ENCODE measurements at places on chromosomes 3 and 15.

DNA sequence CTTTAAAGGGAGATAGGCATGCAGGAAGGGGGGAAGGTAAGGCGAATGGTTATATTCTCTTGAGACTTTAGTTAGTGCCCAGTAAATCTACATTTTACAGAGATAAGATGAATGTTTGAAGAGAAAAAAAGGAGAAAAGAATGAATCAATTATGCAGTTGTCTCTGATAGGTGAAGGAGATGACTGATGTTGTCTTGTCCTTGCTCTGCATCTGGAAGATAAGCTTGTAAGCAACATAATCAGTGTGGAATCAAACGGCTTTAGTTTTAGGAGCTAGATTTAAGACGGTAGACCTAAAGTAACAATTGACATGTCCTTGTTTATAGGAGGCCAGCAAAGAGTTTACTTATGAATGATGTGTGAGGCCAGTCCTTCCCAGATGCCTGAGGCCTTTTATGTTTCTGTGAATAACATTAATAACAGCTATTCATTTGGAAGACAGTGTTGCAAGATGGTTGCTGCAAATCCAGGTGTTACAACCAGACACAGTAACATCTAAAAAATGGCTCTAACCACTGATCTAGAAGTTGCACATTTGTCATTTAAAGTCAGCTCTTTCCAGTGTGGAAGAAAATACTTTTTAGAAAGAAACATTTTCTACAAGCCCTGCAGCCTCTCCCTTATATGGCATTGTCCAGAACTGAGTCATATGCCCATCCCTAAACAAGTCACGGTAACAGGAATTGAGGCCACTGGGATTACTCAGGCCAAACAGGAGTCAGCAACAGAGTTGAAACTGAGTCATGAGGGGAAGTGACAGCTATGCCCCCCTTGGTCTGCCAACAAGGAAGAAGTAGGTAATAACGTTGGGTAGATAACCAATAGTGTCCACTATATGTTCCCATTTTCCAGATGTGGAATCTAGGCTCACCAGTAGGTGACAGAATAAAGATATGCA lies 77.5 kb upstream of the FBN1 start:
- no peak for DNase-seq

DNA sequence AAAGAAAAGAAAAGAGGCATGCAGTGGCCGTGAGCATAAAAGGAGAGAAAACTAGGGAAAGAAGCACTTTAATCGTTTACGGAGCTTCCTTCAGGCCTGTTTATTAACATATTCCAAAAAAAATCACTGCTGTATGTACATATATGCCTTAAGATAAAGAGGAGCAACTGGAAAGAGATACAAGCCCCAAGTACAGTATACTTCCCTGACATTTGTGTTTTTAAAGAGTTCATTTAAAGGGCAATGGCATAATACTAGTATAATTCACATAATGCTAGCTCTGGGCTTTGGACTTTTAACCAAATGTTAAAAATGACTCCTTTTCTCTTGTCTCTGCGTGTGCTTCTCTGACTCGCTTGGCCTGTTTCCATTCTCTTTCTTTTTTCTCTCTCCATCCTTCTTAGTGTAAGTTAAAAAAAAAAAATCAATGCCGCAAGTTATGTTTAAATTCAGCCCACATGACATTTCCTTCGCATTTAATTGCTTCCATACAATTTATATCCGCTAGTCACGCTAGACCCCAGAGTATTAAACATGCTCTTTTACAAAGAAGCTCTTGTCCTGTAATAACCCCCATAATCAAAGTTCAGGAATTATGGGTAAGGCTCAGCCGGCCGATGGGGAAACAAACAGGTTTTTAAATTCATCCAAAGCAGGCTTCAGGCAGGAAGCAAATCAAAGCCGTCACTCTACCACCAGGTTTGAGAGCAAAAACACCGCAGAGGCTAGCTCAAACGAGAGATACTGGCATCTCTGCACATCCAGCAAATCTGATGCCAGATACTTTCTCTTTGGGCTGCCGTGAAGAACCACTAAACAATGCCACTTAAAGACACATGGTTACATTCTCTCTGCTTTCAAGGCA lies 19.4 kb downstream of the WWTR1 start:
- DNase-seq: no peak

DNA sequence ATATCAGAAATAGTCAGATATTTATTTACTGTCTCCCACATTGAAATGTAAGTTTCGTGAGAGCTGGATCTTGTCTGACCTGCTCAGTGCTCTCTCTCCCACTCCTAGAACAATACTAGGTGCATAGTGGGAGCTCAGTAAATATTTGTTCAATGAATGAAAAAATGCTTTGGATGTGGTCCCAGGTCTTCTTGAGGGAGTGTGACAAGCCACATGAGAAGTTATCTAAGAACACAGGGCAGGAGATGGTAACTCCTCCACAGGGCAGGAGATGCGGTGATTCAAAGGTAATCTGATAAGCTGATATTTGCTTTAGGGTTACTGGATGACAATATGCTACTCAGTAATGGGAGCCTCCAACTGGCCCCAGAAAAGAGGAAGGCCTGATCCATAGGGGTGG lies 25.8 kb upstream of the PLA2G4E start:
- DNase-seq: no peak

- peak; percentile 53 for DNase-seq
These were observed 144.6 kb upstream of the MEF2A start for GRCh38 chr15:99421172-99421656.

- no peak for DNase-seq
These were observed 16.5 kb downstream of the SEMA7A start for GRCh38 chr15:74417225-74417624.

DNA sequence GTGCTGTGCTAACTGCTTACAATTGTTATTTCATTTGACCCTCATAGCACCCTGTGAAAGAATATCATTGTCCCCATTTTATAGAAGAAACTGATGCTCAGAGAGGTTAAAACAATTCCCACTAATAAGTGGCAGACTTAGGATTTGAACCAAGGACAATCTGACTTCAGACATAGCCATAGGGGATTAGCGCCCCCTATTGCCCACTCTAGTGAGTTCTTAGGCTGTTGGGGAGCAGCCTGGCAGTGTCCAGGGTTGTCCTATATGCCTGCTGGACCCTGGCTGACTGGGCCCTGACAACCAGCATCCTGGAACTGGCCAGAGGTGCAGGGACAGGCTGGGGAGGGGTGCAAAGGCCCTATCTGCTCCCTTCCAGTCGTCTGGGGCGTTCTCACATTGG lies 15.4 kb downstream of the DPH3 start:
- DNase-seq: no peak

DNA sequence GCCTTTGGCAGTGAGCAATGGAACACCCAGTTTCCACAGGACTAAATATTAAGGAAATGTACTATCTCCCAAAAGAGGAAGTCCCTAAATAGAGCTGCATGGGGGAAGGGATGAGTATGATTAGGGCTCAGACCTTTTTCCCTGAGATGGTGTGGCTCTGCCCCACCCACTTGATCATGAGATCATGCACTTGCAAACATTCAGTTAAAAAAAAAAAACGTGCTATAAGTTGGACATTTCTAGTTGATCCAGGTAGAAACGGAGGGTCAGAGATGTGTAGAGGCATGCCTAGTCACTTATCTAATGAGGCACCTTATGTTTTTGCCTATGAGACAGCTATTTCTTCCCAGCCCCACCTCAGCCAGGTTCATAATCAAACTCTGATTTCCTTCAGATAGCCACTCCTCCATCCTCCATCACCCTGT lies 24.5 kb upstream of the SSR3 start:
- DNase-seq: no peak

- no peak for DNase-seq
These were observed 392.4 kb upstream of the PROK2 start for GRCh38 chr3:72177075-72178050.

DNA sequence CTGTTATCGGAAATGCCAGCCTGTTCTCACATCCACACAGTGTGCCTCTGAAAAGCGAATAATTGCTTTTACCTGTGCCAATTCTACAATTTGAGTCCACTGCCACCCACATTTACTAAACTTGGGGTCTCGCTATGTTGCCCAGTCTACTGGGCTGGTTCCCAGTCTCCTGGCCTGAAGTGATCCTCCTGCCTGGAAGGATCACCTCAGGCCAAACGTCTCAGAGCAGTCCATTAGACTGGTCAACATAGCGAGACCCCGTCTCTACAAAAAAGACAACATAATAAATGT lies 827 bp upstream of the INO80 start:
- DNase-seq: peak; percentile 22

DNA sequence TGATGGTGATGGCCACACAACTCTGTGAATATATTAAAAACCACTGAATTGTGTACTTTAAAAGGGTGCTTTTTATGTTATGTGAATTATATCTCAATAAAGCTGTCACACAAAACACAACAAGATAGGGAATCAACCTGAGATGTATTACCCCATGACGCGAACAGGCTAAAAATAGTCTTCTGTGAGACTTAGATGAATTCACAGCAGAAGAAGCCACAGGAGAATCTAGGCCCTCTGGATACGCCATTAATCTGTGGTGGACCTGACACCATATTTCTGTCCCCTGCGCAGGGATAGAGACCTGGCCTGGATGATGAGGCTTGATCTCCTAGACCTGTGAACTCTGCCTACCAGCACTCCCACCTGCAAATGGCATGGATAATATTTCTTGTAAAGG lies 146.0 kb upstream of the HACD2 start:
- DNase-seq: no peak

GRCh38 chr15:78308422-78309032 lies 9.1 kb upstream of the SKIC8 start:
- peak; percentile 51 for DNase-seq

DNA sequence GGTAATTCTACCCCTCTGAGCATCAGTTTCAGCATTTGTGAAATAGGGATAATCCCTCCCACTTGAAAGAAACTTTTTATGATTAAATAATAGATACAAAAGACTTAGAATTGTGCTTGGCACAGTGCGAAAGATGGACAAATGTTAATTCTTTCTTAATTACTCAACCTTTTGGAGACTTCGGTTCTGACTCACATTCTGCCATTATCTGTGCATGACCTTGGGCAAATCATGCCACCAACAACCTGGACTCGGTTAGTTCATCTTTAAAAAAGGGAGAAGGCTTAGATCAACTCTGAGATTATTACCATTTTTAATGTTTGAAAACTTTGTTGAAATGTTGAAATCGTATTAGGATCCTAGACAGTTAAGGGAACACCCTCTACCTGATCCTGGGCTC lies 40.6 kb upstream of the POLR2M start:
- no peak for DNase-seq

DNA sequence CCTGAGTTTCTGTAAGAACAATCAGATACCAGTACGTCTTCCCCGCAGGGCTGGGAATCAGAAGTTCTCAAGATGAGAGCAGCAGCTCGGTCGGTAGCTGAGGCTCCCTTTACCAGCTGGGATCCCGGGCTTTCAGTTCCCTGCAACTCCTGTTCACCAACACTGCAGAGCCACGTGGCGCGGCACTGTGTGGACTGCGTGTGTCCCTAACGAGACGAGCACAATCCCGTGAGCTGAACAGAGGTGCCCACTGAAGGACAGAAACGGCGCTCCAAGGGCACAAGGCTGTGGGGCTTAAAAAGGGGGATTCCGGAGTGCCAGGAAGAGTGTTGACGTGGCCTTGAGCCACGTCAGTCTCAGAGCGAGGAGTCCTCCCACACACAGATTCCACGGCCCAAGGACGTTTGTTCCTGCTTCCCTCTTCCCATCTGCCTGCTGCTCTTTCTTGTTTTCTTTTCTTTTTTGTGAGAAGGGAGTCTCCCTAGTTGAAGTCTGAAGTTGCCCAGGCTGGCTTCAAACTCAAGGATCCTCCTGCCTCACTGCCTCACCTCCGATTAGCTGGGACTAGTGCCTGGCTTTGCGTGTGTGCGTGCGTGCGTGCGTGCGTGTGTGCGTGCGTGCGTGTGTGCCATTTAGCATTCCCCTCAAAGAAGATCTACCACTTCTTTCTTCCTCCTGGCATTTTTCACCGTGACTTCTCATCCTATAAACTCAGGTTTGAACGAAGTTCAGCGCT lies 37.1 kb upstream of the RPL35A start:
- no peak for DNase-seq

GRCh38 chr15:83275412-83275811 lies 9.1 kb downstream of the BNC1 start:
- DNase-seq: no peak

GRCh38 chr3:21054064-21054463 lies 696.9 kb downstream of the ZNF385D start:
- DNase-seq: no peak

DNA sequence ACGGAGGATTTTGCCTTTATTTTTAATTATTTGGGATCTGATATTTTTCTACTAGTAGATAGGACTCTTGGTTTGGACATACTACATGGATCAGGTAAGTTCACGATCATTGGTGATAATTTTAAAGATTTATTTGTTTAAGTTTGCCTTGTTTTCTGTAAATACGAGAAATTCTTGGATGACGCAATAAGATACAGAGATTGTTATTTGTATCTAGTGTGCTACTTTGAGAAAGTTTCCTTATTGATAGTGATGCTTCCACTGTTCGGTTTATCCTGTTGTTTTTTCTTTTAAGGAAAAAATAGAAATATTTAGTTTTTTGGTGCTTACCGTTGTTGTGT lies 577 bp downstream of the CHD2 start:
- DNase-seq: no peak

GRCh38 chr3:81764665-81765064 lies 3.2 kb upstream of the GBE1 start:
- no peak for DNase-seq

GRCh38 chr3:178618197-178618596 lies 82.0 kb downstream of the KCNMB2 start:
- no peak for DNase-seq

GRCh38 chr3:184579513-184579912 lies 17.9 kb downstream of the EPHB3 start:
- DNase-seq: no peak

DNA sequence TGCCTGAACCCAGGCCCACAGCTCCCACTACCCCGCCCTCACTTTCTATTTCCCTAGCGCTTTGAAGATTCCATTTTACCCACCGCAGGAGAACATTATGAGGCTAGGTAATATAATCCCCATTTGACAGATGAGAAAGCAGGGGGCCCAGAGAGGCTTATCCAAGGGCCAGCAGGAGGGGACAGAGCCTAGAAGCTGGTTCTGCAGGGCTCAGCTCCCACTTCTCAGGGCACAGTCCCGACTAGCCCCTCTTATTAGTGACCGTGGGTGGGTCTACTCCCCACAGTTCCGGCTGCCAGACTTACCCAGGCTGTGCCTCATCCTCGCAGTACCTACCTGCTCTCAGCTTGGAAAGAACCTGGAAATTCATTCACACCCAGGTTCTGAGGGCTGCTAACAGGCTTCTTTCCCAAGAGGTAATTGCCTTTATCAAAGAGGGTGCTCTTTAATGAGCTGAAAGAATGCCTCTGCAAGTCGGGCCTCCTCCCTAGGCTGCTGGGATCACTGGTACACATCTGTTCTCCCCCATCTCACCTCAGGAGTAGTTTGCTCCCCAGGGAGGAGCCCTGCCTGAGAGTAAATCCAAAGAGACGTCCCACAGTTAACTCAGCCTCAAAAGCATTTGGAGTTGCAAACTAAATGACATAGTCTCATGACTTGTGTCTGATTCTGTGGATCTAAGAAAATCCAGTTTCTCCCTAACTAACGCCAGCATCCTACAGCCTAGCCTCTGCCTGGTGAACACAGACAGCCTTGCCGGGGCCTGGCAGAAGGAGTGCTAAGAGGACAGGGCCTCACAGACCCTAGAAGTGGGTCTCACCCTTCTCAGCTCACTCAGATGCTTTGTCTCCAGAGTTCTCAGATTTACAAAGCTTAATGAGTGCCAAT lies 125.0 kb downstream of the CHSY1 start:
- no peak for DNase-seq

Measured in activated T-cell treated with anti-CD3 and anti-CD28 coated beads, Interleukin-2, amount 50 U/mL, for 1 hour (primary cell).